ENCODE measurements at places on chromosomes 2 and 18. TPM values are rescaled to one million over a fixed set of nuclear protein-coding genes. Genes with fewer than 3 reads are reported as not detected.

The TMEM247 gene
- not detected for total RNA-seq

The ARHGAP25 gene
- total RNA-seq: 0.36 TPM

The HOXD12 gene
- not detected for total RNA-seq

The VIL1 gene
- not detected for total RNA-seq

The CDC42EP3 gene
- total RNA-seq: 152 TPM

The CAD gene
- 17.8 TPM for total RNA-seq

The CXXC1 gene
- 24.0 TPM for total RNA-seq

The ASB18 gene
- not detected for total RNA-seq

The NR4A2 gene
- total RNA-seq: 2.8 TPM

The MPP4 gene
- total RNA-seq: 11.1 TPM

The KIF5C gene
- 0.28 TPM for total RNA-seq

The SAP130 gene
- 6.1 TPM for total RNA-seq

The FRZB gene
- total RNA-seq: 0.28 TPM

The NPHP1 gene
- total RNA-seq: 1.8 TPM

The TPGS2 gene
- total RNA-seq: 151 TPM

The MGAT4A gene
- under 0.01 TPM for total RNA-seq

The REG3A gene
- total RNA-seq: not detected

The SKOR2 gene
- total RNA-seq: not detected

The MRO gene
- not detected for total RNA-seq

The SLC14A1 gene
- total RNA-seq: 21.7 TPM

The RNASEH1 gene
- 23.7 TPM for total RNA-seq

The AKAIN1 gene
- total RNA-seq: not detected

The SIX3 gene
- not detected for total RNA-seq

The STARD6 gene
- 0.28 TPM for total RNA-seq

The ST6GAL2 gene
- not detected for total RNA-seq

The ANKRD62 gene
- total RNA-seq: not detected

The MTCL1 gene
- total RNA-seq: 38.6 TPM

The MRPS5 gene
- 27.6 TPM for total RNA-seq

The PNKD gene
- total RNA-seq: 22.2 TPM

The ZNF2 gene
- 7.3 TPM for total RNA-seq

The EDAR gene
- not detected for total RNA-seq

Measured in IMR-90 (cell line).